ENCODE measurements at places on chromosomes 5 and 9.

DNA sequence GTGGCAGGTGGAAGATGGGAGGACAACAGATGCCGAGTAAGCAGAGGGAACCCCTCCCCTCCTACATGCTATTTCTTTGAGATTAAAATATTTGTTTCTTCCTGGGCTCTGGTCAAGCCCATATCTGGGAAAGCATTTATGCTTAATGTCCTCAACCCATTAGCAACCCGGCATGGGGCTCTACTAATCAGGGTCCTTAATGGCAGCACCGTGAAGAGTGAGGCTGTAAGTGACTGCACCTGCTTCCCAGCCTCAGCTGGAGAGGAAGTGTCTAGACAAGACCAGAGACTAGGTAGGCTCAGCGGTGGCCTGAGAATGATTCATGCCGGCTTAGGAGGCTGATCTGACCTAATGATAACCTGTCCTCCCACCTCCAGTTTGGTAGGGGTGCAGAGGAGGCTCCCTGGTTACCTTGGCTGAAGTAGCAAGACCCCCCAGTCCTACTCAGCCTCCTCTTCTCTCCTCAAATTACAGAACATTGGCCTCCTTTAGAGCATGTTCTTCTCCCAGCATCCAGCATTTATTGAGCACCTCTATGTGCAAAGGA lies 61.3 kb upstream of the HSPA9 start:
- DNase-seq = no peak

DNA sequence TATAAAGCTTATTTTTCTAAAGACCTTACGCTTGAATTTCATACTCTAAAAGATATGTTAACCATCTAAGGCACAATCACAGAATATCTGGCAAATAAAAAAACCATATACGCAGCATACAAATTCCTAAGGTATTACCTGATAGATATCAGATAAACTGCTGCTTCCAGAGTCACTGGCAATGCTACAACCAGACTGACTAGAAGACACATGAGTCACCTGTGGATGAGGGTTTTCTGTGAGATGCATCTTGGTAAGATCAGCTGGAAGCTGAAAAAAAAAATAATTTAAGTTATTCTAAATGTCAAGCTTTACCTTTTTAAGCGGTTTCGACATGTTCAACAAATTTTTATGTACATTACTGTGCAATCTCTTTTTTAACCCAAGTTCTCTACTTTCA lies 113.8 kb downstream of the RAPGEF6 start:
- DNase-seq = peak; percentile 18

- DNase-seq = no peak
These were observed 28.3 kb downstream of the ARHGEF28 start for GRCh38 chr5:73654171-73654811.

DNA sequence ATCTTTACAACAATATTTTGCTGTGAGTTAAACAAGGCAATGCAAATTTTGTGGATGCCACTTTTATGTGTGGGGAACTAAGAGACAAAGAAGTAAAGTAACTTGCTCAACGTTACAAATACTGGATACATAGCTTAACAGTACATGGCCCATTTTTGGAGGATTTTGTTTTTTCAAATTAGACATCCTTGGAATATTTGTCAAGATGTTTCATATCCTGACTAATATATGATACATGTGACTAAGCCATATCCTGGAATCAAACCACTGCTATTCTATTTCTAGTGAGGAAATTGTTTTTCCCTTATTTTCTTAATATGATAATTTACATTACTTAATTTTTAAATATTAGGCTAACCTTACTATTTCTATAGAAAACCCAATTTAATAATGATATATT lies 529.8 kb downstream of the DMRTA1 start:
- no peak for DNase-seq

GRCh38 chr5:32443145-32443540 lies 1.4 kb downstream of the ZFR start:
- peak; percentile 5 for DNase-seq

- DNase-seq = no peak
These were observed 473.9 kb upstream of the COX7C start for GRCh38 chr5:86143837-86144236.

- no peak for DNase-seq
These were observed 55.9 kb downstream of the C6 start for GRCh38 chr5:41157272-41157894.

DNA sequence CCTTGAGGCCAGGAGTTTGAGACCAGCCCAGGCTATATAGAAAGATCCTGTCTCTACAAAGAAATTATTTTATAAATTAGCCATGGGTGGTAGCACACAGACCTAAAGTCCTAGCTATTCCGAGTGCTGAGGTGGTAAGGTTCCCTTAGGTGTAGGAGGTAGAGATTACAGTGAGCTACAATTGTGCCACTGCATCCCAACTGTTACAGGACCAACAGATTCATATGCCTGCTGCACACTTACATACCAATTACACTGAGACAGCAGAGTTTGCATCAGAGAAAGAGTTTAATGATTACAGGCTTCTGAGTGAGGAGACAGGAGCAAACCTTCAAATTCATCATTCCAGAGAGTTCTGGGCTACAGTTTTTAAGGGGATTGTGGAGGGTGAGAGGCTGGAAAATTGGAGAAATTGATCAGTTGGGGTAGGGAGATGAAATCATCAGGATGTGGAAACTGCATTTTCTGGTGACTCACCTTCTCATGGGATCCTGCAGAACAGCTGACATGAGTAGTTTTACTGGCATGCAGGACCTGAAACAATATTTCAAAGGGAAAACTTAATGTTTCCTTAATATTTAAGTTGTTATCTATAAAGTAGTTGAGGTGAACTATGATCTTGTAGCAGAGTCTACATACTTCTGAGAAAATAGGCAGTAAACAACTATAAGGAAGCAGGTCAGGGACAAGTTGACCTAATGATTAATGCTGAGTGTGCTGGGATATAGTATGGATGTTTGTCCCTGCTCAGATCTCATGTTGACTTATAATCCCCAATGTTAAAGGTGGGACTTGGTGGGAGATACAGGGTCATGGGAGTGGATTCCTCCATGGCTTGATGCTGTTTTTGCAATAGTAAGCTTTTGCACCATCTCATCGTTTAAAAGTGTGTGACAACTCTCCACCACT lies 54.7 kb downstream of the ANXA2R start:
- no peak for DNase-seq

GRCh38 chr9:104868687-104869404 lies 59.1 kb downstream of the ABCA1 start:
- DNase-seq = no peak

DNA sequence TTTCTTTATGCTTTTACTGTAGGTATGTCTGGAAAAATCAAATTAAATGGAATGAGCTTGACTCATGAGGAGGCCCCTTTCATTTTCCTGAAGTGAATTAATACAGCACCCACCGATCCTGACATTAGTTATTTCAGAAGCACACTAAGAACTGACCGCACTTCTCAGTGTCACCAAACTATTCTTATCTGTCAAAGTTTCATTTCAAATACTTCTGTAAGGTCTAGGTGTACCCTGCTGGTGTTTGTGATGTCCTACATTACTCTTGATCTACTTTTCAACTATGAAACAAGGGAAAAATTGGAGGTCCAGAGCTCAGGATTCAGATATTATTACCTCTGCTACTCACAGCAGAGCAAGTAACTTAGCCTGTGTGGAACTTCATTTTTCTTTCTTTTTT lies 1.8 kb upstream of the TEK start:
- no peak for DNase-seq

GRCh38 chr9:34437006-34437925 lies 21.1 kb downstream of the FAM219A start:
- peak; percentile 69 for DNase-seq

DNA sequence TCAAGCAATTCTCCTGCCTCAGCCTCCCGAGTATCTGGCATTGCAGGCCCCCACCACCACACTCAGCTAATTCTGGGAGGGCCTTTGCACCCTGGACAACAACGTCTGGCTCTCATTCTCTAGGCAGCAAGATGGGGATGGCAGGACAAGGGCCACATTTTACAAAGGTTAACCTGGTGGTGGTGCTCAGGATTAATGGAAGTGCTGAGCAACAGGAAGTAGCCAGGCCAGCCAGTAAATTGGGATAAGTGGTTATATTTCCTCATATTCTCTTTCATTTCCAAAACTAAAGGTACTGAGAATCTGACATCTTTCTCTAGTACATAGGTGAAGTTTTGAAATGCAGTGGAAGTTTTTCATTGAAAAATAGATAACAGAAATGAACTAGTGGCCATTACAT lies 24.7 kb upstream of the ASPN start:
- no peak for DNase-seq

Measured in CD4-positive, alpha-beta T cell treated with Interleukin-17A for 4 hours (primary cell).